COR-L47 (cell line): ENCODE measurements at places on chromosomes 2 and 18.
A peak's percentile ranks its signal among the peaks of the same experiment; 100 is the strongest.

DNA sequence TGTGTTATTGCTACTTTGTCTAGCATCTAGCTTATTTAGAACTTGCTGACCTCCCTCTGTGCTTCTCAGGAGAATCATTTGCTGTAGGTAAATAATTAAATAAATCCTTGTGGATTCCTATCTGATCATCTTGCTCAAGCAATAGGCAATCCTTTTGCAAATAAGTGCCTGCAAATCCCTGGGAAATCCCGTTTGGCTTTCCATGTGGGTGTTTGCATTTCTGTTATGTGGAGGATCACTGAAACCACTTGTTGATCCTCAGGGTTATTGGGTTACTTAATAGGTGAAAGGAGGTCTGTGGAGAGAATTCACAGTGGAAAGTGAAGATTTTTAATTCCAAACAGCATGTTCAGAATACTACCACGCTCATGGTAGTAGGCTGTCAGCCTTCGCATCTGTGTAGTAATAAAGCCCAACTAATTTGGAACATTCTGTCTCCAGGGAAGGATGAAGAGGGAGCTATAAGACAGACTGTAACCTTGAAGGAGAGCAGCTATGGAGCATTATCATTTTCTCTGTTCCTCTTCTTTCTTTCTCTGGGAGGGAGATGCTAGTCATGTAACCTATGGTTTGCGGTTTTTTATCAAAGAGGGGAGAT lies 72.5 kb downstream of the GULP1 start:
- no peak for DNase-seq

DNA sequence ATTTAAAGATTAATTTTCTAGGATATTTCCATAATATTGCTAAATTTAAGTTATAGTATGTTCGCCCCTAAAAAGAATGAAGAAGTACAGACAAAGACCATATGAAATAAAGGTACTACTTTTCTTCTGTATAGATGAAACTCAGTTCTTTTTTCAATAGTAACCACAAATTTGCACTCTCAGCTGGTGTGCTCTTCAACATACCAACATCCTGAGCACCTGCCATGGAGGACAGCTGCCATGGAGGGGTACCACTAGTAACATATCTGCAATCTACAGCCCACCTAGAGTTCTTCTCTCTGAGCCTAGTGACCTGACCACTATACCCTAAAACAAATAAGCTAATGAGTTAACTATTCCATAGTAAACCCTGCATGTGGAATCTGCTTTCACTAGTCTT lies 36.8 kb upstream of the ERCC3 start:
- DNase-seq, result no peak

GRCh38 chr2:65366595-65367125 lies 65.7 kb downstream of the SPRED2 start:
- DNase-seq, result no peak

GRCh38 chr2:145000376-145000775 lies 480.5 kb upstream of the ZEB2 start:
- DNase-seq, result no peak

DNA sequence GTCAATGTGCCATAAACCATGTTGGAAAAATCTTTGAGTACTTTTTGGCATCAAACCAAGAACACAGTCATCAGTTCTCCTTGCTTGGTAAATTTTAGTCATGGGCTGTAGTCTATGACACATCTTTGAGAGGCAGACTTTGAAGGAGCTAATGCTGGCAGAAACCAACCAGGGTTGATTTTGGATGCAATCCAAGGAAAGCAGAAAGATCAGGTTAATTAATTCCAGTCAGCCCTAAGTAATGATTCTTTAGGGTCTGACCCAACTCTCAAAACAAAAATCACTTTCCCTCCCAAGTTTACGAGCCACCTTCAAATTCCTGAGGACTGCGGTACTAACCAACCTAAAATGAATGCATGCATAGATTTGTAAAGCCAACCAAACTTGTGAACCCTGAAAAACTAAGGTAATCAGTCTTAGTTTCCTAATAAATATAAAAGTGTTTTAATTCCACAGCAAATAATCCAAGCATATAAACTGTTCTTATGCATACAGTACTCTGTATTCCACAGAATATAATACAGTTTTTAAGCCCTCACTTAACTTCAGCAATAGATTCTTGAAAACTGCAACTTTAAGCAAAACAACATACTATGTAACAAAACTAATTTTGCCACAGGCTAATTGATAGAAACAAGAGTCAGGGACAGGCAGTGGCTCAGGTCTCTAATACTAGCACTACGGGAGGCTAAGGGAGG lies 22.0 kb downstream of the AP1S3 start:
- DNase-seq, result peak; percentile 15

DNA sequence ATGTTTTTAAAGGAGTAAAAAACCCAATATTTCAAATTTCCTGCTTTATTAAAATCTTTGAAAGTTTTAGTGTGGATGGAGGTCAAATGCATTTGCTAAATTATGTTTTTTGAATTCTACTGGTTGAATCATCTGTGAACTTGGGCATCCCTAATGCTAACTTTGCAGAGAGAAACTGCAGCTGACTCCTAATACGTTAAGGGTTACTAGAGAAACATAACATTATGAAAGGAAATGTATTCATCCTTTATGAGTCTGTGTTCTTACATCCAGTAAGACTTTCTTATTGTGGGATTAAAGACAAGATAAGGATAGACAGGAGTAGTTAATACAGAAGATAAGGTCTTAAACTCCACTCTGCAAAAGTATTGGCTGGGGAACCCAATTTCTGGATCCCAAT lies 140.6 kb downstream of the FAM124B start:
- no peak for DNase-seq

DNA sequence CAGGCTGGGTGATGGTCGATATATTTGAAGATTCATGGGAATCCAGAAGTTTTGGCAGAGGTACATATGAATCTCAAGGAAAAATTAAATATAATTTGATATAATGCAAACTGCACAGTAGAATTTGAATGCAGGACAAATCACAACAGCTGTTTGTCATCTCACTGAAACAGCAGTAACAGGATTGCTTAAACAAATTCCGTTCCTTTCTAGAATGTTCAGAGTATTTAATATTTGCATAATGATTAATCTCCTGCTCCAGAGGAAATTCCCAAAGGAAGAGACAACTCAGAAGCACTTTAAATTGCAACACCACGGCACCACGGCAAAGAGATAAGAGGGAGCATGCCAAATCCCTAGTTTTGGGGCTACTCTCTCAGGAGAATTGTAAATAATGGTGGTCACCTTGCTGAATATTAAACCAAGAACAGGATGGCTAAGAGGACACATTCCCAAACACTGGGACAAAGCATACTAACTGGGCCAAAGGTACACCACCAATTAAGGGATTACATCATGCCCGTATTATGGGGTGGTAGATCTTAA lies 67.8 kb upstream of the MAP4K3 start:
- DNase-seq, result no peak

GRCh38 chr2:123080331-123080730 lies 944.8 kb upstream of the CNTNAP5 start:
- DNase-seq, result no peak

GRCh38 chr2:135890835-135891234 lies 14.6 kb upstream of the MCM6 start:
- no peak for DNase-seq

- DNase-seq, result no peak
These were observed 9.2 kb upstream of the RALBP1 start for GRCh38 chr18:9466127-9466526.

- DNase-seq, result no peak
These were observed 17.8 kb downstream of the ERFE start for GRCh38 chr2:238176613-238177012.

DNA sequence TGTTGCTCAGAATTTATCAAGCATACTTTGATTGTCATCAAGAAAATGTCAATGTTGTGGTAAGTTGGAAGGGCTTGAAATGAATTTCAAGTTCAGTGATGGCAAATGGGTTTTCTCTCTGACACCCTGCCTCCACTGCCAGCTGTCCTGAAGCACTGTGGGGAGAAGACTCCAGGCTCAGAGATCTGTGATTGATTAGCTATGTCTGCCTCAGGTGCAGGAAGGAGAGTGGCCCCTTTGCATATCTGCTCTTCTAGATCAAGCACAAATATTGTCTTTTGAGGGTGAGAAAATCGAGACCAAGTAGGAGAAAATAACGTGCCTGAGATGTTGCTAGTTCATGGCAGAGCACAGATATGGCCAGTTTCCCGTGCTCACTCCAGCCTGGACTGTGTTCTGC lies 178.8 kb upstream of the GLI2 start:
- DNase-seq, result no peak

GRCh38 chr18:31497836-31498573 lies at the start of gene DSG2:
TSS of gene DSG2 (plus strand) at chr18:31498177. CDS start at chr18:31498252, 75 bp downstream.
- peak; percentile 57 for DNase-seq

DNA sequence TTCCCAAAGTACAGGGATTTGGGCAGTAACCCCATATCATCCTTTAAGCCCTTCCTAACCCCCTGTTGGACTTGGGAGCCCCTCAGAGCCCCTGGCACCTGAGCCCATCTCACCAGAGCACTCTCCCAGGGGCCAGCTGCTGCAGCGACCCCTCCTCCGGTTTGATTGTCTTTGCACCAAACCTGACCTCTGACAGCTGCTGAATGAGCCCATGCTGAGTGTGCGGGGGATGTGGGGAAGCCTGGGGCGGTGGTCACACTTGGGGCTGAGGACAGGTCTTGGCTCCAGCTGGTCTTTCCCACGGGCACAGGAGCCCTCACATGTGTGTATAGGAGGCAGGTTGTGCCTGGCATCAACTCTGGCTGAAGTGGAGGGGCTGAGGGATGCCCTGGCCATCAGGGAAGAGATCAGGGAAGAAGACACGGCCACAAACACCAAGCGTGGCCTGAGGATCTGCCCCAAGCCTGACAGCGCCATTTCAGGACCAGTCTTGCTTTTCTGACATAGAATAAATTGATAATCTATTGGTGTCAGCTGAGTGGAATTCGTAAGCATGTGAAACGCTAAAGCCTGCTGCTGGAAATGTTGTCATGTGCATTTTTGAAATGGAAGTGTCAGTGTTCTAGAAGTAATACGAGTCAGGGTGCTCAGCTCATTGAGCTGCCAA lies 102.4 kb downstream of the ACKR3 start:
- DNase-seq, result no peak

GRCh38 chr2:47724221-47724981 lies 58.5 kb upstream of the MSH6 start:
- no peak for DNase-seq

DNA sequence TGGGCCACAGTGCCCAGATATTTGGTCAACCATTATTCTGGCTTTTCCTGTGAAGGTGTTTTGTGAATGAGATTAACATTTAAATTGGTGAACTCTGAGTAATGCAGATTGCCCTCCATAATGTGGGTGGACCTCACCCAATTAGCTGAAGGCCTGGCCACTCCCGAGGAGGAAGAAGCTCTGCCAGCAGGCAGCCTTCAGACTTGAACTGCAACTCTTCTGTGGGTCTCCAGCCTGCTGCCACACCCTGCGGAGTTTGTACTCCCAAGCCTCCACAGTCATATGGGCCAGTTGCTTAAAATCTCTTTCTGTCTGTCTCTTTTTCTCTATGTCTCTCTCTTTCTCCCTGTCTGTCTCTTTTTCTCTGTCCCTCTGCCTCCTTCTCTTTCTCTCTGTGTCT lies 262.7 kb downstream of the MYCN start:
- DNase-seq, result no peak
